ENCODE measurements at places on chromosomes 4 and X.

- DNase-seq = no peak
Measured at GRCh38 chr4:22869235-22869634, 176.5 kb downstream of the GBA3 start.

GRCh38 chr4:52259978-52260377 is 208.9 kb downstream of the SPATA18 start:
- no peak for DNase-seq

DNA sequence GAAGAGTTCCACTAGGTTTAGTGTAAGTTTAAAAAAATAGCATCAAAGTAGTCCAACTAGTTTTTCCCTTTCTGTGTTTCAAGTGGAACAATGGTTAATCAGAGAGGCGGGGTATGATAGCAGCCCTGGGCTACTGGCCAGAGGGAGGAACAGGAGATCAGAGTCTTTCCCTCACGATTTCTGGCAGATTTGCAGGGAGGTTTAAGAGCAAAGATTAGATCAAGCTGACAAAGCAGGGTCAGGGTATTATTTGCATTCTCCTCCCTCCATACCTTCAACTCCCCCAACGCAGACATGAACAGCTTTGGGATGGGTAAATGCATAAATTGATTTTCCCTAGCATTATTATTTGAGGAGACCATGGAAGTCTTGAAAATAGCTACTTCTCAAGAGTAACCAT is 277.6 kb upstream of the DIAPH2 start:
- no peak for DNase-seq

GRCh38 chr4:87220094-87220822 is at the start of gene KLHL8:
Gene KLHL8 (minus strand): TSS chr4:87220618. CDS start chr4:87195539, 25,079 bp downstream.
- DNase-seq = peak; percentile 26

DNA sequence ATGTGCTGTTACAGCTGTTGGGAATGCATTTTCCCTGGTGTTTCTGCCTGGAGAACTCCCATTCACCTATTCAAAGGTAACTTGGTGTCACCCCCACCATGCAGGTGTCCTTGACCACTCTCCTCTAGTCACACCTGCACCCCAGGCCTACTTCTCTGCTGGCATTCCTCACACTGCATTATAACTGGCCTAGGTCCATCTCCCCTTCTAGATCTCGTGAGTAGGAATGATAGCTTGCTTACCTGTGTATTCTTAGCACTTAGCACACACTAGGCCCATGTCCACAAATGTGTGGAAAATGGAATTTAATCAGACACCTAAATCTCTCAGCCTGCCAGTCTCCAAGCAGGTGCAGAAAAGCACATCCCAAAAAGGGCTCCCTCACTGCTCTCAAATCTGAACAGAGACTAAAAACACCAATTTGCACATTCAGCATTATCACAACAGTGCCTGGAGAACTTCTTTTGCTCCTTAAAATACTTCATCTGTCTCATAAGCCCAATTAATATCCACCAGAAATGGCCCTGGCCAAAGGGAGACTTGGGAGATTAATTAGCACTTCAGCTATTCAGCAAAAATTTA is 18.3 kb downstream of the SCD5 start:
- DNase-seq = no peak

DNA sequence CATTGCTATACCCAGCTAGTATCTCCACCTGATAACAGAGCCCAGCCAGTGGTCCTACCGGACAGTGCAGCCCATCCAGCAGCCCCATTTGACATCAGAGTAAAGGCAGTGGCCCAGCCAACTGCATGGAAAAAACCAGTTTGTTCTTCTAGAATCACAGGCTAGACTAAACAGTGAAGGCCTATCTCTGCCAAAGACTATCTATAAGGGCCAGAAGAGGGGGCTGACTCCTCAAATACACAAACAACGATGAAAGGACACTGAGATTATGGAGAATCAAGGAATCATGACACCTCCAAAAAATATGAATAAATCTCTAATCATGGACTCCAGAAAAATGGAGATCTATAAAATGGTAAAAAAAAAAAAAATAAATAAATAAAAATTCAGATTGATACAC is 546.4 kb upstream of the HTR2C start:
- DNase-seq = no peak

DNA sequence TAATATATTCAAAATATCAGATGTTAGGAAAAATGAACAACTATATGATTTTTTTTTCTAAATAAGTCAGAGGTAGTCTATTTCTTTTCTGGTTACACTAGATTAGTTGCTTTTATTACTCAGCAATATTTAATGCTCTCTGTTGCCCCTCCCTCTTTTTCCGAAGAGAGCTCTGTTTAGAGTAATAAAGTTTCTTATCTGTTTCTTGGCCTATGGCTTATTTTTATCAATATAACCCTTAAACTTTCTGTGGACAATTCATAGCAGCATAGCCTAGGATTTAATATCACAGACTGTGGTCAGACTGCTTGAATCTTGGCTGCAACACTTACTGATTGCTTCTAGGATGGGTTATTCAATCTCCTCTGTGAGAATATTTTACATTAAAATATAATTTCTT is 2315.4 kb upstream of the AGA start:
- DNase-seq = no peak

GRCh38 chr4:112343330-112344080 is 46.3 kb downstream of the ALPK1 start:
- DNase-seq = no peak

GRCh38 chr4:73391774-73392173 is 12.3 kb upstream of the ALB start:
- DNase-seq = no peak

DNA sequence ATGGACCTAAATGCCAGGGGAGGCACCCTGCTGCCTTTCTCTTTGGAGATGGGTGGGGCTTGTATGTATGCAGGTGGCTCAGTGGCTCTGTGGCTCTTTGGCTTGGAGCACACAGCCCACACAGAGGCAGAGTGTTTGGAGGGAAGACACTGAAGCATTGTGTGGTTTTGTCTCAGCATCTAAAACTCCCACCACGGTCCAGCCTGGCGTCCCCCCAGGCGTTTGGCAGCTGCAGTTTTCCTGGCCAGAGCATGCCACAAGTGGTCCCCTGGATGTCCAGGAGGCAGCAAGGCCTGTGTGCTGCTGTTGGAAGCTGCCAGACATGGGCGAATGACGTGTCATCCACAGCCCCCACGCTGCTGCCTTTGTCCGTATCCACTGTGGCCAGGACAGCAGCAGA is 32.2 kb upstream of the PSAPL1 start:
- DNase-seq = no peak

DNA sequence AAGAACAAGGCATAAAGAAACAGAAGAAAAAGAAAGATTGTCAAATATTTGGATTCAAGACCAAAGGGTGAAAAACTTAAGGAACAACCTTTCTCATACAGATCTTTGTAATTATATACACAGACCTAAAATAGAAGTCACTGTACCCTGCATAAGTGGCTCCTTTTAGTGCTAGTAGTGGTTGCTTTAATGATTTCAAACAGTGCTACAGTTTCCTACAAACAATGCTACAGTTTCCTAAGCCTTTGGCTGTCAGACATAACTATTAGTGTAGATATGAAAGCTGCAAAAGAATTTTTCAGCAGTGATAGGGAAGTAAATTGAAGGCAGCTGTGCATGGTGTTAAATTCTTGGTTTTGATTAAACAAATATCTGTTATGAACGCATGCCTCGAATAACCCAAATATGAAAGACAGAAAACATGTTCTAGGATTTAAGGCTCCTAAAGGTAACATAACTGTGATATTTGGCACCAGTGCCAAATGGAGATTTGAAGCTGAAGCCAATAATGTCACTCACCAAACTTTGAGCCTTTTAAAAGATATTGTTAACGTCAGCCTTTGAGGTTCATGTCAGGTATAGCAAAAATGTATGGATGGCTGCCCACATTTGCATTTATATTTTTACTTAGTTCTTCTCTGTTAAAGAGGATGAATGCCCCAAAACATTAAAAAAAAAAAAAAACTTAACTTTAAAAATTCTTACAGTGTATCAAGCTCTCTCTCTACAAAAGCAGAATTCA is 36.6 kb downstream of the SMARCAD1 start:
- DNase-seq = no peak

DNA sequence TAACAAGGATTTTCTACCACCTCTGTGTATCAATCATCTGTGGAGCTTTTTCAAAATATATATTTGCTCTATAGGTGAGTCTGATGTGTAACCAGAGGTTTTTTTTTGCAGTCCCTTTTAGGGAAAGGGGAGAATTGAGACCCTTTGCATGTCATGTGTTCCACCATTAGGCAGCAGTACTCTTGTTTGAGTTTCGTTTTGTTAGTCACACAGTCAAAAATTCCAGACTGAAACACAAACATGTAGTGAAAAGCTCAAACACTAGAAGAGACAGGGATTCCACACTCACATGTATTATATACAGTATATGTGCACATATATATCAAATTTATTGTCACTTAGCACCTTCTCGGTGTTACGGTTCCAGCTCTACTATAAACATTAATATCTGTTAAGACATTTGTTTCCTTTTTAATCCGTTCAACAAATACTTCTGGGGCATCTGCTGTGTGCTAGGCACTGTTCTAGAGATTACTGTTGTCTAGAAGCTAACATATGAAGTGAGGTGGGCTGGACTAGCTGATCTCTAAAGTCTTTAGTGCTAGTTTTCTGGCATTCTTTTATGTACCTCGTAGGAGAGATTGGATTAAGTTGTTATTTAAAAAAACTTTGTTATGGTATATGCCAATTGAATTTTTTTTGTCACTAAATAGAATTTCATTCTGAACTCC is 5.5 kb downstream of the USP9X start:
- no peak for DNase-seq

- DNase-seq = no peak
Measured at GRCh38 chr4:2583517-2583916, 47.1 kb downstream of the FAM193A start.

GRCh38 chr4:20832826-20833225 is 132.6 kb downstream of the PACRGL start:
- DNase-seq = no peak

DNA sequence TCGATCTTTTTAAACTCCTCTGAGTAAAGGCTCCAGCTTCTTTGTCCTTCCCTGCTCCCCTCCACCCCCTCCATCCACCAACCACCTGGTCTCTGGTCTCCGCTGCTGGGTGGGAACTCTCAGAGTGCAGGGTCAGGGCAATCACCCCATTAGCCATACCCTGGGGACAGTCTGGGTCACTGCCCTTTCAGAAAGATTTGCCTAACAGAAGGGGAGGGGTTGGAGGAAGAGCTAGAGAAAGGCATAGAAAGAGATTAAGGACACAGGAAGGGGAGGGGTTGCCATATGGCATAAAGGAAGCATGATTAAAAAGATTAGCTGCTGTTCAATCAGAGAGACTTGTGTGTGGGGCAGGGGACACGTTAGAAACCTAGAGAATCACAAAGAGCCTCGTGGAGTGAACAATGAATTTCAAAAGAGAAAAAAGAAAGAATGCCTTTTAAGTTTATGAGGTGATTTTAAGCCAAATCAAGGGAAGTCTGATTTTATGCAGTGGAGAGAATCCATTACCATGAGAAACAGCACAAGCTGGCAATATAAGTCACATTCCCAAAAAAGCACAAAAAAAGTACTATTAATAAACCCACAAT is 115.5 kb upstream of the ACSL4 start:
- DNase-seq = no peak

GRCh38 chrX:109783701-109784079 is 50.6 kb upstream of the ACSL4 start:
- DNase-seq = no peak

DNA sequence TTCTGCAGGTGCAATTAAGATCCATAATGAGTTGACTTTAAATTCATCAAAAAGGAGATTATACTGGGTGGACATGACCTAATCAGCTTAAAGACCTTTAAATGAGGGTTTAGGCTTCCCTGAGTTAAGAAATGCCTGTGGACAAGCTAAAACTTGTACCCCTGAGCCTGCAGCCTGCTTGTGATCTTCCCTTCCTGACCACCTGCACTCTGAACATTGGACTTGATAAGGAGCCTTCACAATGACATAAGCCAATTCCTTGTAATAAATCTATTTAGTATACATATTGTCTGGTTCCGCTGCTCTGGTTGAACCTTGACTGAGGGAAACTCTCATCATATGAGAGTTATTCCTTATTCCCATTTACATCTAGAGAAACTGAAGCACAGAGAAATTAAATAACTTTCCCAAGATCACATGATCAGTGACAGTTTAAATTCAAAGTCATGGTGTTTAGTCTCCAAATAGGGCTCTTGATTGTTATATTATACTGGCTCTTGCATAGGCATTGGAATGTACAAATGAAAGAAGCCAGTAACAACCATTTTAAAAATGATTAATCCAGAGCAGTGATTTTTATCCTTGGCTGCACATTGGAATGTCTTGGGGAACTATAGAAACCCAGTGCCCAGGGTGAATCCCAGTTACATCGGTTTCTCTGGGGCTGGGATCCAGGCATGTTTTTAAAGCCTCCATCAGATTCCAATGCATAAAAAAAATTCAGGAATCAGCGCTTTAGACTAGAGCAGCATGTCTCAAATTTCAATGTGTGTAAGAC is 136.1 kb downstream of the MSL3 start:
- no peak for DNase-seq

- no peak for DNase-seq
Measured at GRCh38 chr4:161419822-161420221, 744.0 kb downstream of the FSTL5 start.

- no peak for DNase-seq
Measured at GRCh38 chrX:145825896-145826295, 8.3 kb downstream of the SLITRK2 start.

- no peak for DNase-seq
Measured at GRCh38 chr4:21827575-21827974, 121.0 kb downstream of the KCNIP4 start.

GRCh38 chr4:180706766-180707165 is 1536.4 kb upstream of the TENM3 start:
- DNase-seq = no peak

DNA sequence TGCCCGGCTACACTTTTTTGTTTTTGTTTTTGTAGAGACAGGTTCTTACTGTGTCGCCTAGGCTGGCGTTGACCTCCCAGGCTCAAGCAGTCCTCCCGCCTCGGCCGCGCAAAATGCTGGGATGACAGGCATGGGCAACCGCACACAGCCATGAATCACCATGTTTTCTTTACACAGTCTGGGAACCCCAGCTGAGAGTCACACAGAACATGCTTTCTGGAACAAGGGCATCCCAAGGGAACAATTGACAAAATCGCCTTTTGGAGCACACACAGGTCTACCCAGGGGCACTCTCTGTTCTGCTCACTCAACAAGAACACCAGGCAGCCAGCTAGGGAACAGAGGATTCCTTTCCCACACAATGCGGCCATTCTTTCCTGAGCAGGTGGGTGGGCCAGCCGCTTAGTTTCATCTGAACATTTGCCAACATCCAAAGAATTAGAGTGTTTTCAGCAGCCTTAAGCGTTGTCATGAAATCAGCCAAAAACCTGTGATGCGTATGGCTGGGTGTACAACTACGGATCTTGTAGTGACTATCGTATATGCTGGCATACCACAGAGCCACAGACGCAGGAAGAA is 15.7 kb downstream of the PRKX start:
- DNase-seq = no peak

Data from cortex of kidney (tissue), 1 donor.